ENCODE measurements at places on chromosomes 7 and 10. TPM values are rescaled to one million over a fixed set of nuclear protein-coding genes. Genes with fewer than 3 reads are reported as not detected.

DNA sequence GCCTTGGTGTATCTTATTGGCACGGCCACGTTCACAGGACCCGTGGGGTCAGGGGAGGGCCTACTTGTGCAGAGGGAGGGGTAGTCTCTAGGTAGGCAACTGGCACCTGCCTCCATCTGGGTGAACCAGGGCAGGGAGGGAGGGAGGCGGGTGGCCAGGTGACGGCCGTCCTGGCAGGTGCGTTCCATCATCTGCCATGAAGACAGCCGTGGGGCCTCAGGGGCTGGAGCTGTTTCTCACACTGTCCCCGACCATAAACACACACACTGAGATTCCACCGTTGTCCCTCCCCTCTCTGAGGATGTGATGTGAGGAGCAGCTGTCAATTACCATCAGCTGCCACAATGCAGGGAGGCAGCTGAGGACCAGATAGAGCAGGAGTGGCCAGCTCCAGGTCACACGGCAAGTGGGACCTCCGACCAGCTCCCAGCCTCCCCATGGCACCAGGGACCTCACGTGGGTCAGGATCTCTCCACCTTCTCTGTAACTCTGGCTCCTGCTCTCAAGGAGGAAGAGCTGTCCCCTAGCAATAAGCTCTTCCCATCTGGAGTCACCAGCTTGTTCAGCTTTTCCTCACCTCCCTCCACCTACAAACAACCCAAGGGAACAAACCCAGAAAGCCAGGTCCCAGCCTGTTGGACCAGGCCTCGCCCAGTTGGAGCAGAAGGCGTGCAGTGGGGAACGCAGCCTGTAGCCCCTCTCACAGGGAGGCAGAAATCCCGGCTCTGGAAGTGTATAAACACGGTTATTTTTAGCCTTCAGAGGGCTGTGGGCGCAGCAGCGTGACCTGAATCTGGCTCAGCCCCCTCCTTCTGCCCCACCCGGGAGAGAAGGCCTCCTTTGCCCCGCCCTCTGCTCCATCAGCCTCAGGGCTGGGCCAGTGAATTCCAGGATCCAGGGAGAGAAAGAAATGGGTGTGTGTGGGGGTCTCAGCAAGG, 33.1 kb downstream of the ZMIZ1 start:
- no peak for DNase-seq

- no peak for DNase-seq
Measured at GRCh38 chr10:127279334-127279774, 83.0 kb upstream of the INSYN2A start.

- no peak for DNase-seq
Measured at GRCh38 chr10:130497056-130498010, 361.1 kb downstream of the GLRX3 start.

GRCh38 chr10:28105561-28105960, 106.7 kb upstream of the ODAD2 start:
- DNase-seq = no peak

- DNase-seq = no peak
Measured at GRCh38 chr10:35262436-35262835, 73.9 kb upstream of the CCNY start.

CPN1 gene
- 1.3 TPM for total RNA-seq

GRCh38 chr10:127525686-127526085, 23.4 kb upstream of the NPS start:
- no peak for DNase-seq

DNA sequence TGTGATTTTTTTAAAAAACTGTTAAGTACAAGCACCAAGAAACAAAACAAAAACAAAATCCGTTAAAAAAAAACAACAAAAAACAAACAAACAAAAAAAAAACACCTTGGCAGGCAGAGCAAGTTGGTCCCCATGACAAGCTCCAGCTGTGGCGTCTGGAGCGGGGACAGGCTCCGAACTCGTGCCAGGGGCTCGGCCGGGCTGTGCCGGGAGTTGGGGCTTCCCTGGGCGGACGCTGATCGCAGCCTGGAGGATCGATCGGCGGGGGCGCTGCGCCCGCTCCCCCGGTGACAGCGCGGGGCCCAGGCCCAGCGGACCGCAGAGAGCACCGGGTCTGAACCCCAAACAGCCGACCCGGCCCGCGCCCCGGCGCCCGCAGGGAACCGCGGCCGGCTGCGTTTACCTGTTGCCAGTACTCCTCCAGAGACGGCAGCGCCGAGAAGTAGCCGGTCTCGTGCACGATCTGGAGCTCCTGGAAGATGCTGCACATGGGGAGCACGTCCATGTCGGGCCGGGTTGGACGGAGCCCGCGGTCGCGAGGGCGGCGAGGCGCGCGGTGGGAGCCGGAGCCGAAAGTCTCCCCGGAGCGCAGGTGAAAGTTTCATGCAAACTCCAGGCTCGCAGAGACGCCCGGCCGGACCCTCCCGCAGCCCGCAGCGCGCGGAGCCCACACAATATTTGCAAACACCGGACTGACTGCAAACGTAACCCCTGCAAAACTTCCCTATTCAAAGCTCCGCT, at the start of gene KLF6:
Gene KLF6 (minus strand): TSS at position 700 of the 741 bp plus-strand sequence. CDS start 195 bp downstream, at position 505.
- no peak for DNase-seq

ADCY1 gene
- total RNA-seq = 15.3 TPM

DNA sequence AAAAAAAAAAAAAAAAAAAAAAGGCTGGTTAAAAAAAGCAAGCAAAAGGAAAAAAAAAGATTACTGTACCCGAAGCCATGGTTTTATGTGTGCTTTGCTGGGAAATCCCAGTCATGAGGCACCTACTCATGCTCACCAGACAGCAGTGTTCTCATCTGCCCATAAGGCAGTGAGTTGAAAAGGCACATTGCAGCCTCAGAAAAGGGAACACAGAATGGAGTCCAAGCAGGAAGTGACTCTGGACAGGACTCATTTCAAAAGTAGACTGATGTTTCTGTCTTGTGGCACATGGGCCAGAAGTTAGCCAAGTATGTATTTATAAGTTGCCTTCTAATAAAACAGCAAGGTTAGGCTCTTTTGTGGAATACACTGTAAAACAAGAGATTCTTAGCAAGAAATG, 40.2 kb downstream of the PDSS1 start:
- no peak for DNase-seq

MRLN gene
- total RNA-seq = not detected

- DNase-seq = no peak
Measured at GRCh38 chr10:24616536-24616935, 107.2 kb downstream of the ARHGAP21 start.

RHBDD2 gene
- 68.9 TPM for total RNA-seq

- DNase-seq = peak; percentile 57
Measured at GRCh38 chr7:81447351-81447952, 322.4 kb downstream of the HGF start.

GRCh38 chr10:16242859-16243613, 193.8 kb upstream of the PTER start:
- DNase-seq = peak; percentile 66

DNA sequence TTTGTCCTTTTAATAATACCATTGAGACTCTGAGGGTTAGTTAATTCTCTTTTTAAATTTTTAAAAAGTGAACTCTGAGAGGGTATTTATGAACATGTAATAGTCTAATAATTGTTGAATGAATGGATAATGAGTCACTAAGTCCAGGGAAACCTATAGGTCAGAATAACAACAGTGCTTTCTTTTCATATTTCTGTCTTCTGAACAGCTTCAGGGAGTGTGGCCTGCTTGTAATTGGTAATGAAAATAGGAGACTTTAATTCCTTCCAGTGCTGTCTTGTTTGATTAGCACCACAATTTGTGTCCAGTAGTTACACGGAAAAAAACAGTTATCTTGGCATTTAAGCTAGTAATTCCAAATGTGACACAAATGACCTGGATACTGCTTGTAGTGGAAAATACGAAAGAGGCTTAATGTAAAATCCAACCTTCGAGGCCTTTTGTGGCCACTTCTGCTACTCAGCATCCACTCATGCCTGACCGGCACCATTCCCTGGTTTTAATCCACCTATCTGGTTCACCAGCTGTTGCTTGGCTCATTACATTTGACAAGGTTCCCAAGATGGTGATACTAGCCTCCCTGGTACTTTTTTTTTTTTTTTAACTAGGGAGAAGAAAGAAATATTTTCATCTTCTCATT, 149.3 kb upstream of the IMMP2L start:
- DNase-seq = no peak

DNA sequence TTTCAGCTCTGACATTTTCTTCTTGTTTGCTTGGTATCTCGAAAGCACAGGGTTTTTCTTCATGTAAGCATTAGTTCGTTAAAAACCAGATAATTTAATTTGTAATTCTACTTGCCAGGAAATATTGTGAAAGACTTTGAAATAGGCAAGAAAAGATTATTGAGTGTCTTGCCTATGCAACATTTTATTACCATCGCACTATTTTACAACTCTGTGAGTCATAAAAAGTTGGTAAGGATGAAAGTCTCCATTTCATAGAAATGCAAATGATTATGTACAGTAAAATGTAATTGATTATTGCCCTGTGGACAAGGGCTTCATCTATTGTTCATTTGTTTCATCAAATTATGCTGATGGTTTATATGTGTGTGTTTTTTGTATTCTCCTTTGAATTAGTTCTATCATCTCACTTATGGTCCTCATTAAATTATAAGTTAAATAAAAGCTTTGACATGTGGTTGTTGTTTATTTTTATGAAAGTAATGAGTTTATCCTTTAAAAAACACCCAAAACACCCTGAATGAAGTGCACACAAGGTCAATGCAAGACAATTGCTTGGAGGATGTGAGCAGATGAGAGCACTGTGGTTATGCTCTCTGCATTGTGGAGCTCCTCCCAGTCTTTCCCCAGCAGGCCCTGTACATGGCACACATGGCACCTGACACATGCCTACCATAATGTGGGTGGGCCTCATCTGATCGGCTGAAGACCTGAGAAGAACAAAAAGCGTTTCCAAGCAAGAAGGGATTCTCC, 230.8 kb downstream of the CXCL12 start:
- DNase-seq = no peak

GRCh38 chr7:75962607-75963380, 31.6 kb downstream of the TMEM120A start:
- no peak for DNase-seq

DNA sequence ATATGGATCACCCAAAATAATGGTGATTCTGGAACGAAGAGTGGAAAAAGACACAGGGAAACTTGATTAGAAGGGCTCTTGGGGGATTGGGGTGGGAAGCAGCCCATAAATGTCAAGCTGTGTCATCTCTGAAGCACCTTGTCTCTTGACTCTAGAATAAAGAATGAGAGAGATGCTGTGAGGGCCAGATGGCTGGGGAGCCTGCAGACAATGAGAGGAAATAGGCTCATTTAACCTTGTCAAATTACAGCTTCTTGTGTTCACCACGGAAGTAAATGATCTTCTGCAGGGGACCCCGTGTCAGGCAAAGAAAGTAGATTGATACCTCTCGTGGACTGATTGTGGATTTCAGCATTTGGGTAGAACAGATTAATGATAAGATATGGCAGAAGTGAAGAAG, 159.3 kb downstream of the ST7 start:
- DNase-seq = no peak

DNA sequence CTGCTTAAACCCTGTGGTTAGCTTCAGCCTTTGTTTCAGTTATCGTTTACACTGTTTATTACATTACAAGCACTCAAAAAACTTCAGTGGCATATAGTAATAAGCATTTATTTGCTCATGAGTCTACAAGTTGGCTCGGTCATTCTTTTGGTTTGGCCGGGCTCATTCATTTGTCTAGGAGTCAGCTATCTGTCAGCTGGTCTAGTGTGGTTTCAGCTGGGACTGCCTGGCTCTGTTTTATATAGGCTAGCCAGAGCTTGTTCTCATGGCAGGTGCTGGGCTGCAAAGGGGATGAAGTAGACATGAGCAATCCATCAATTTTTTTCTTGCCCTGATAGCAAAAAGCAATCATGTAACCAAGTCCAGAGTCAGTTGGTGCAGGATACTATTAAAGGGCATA, 103.6 kb downstream of the MKLN1 start:
- DNase-seq = no peak

DNA sequence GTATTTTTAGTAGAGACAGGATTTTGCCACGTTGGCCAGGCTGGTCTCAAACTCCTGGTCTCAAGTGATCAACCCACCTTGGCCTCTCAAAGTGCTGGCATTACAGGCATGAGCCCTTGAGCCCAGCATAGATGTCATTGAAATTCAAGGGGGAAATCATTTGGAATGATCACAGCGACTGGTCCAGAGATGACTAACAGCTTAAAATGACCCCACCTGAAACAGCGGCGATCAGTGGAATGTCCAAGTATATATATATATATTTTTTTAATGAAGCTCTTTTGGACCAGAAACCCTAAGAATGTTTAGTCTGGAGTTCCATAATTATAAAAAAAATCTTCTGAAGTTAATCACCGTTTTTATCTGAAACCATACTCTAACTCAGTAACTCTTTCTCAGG, 12.5 kb upstream of the AKR1E2 start:
- DNase-seq = no peak

NKX2-3 gene
- total RNA-seq = not detected

SFTPD gene
- total RNA-seq = not detected

DNA sequence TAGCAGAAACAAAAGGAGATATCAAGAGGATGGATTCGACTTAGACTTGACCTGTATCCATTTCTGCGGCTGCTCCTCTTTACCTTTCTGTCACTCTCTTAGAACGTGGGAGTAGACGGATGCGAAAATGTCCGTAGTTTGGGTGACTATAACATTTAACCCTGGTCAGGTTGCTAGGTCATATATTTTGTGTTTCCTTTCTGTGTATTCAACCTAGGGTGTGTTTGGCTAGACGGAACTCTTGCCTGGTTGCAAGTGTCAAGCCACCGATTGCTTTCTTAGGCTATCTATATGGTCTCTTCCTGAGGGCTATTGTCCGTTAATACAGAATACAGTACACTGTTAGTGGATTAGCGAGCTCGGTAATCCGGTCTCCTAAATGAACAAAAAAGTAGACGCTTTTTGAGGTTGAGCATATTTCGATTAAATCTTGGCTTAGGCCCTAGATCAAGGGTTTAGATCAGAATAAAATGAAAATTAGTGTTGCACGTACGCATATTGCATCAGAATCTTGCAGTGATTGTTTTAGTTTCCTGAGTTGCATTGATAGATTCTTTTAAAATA, 1.2 kb downstream of the PTEN start:
- peak; percentile 48 for DNase-seq

DNA sequence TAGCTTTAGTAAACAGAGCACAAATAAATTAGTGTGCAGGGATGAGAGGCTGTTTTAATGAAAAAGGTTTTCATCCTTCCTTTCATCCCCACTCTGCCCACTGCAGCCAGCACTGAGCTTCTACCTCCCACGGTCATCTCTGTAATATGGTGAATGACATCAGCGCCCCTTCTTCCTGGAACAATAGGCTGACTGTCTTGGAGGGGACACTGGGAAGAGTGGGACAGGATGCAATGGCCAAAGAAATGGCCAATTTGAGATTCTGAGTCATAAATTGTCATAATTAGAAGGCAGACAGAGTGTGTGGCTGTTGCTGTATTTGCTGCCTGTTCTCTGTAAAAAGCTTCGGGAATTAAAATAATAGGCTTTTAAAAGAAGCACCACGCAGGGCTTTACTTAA, 126.7 kb upstream of the CALN1 start:
- no peak for DNase-seq

OIT3 gene
- total RNA-seq = 0.13 TPM

- no peak for DNase-seq
Measured at GRCh38 chr10:51867956-51868355, 168.6 kb upstream of the CSTF2T start.

GRCh38 chr10:33260403-33261149, 73.9 kb downstream of the NRP1 start:
- DNase-seq = no peak
